ENCODE measurements at places on chromosomes 12 and 14.

GRCh38 chr12:121034616-121035305, 4.3 kb downstream of the OASL start:
- no peak for DNase-seq

- DNase-seq: no peak
These were observed 7.9 kb downstream of the ZNF385A start for GRCh38 chr12:54376596-54376995.

DNA sequence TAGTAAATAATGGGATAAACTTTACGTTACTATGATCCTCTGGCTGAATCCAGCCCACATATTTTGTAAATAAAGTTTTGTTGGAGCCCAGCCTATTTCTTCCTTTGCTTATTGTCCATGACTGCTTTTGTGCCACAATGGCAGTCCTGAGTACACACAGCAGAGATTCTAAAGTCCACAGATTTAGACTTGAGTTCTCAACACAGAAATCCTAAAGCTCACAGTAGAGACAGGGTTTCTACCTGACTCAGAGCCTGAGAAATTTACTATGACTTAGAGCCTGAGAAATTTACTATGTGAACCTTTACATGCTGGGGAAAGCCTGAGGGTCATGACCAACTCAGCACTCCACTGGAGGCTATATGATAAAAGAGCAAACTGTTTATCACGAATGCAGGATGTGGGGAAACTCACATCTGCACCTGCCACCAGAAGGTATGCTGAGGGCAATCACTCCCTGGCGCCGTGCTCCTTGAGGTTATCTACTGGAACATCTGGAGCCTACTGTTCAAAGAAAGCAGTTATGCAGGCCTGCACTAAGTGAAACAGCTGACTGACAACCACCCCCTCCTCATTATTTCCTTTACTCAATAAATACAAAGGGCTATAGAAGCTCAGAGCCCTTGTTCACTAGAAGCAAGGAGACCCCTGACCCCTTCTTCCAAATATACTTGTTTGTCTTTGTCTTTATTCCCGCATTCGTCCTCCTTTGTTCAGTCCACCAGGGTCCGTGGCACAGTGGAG, 52.6 kb upstream of the BICD1 start:
- DNase-seq: no peak

DNA sequence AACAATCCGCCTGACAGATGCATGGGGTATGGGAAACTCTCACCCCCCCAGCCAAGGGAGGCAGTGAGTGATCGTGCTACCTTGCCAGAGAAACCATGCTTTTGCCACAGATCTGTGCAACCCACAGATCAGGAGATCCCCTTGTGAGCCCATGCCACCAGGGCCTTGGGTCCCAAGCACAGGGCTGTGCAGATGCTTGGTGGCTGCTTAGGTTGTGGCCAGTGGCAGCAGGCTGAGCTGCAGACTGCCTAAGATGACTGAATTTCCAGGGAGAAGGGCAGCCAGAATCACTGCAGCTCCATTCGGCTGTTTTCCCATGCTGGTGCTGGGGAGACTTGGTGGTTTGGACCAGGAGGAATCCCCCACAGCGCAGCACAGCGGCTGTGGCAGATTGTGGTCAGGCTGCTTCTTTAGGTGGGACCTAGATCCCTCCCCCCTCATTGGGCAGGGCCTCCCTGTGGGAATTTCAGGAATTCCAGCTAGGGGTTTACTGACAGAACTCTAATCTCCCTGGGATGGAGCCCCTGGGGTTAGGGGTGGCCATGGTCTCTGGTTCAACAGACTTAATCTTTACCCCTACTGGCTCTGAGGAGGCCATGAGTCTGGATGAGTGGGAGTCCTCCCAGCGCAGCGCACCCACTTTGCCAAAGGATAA, 264.6 kb upstream of the DAAM1 start:
- no peak for DNase-seq

GRCh38 chr14:60566101-60566500, 57.2 kb downstream of the SIX6 start:
- no peak for DNase-seq

DNA sequence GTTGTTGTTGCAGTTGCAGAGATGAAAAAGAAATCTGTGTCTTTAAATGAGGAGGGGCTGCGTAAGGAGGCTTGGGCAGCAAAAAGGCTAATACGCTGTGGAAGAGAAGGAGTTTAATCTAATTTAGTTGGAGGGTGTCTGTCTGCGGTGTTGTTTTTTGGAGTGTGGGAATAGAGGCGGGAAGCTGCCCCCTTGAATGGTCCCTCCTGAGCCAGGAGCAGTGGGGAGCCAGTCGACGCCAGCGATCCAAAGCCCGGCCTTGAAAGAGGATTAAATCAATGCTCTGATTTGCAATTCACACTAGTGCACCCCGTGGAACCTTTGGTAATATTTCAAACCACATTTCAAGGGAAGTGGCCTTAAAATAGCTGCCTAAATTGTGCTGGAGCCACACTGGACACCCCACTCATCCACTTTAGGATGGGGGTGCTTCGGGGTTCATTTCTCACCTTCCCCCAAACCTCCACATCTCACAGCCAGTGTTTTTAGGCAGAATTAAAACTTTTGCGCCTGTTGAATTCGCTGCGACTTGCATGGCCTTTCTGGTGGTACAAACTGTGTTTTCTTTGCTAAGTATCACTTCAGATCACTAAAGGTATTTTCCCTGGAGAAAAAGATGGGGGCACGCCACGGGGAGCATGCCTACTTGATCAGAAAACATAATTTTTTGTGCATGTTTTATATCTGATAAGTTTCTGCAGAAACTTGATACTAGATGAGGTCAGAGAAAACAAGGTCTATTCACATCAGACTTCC, 4.1 kb upstream of the FZD10 start:
- DNase-seq: no peak

DNA sequence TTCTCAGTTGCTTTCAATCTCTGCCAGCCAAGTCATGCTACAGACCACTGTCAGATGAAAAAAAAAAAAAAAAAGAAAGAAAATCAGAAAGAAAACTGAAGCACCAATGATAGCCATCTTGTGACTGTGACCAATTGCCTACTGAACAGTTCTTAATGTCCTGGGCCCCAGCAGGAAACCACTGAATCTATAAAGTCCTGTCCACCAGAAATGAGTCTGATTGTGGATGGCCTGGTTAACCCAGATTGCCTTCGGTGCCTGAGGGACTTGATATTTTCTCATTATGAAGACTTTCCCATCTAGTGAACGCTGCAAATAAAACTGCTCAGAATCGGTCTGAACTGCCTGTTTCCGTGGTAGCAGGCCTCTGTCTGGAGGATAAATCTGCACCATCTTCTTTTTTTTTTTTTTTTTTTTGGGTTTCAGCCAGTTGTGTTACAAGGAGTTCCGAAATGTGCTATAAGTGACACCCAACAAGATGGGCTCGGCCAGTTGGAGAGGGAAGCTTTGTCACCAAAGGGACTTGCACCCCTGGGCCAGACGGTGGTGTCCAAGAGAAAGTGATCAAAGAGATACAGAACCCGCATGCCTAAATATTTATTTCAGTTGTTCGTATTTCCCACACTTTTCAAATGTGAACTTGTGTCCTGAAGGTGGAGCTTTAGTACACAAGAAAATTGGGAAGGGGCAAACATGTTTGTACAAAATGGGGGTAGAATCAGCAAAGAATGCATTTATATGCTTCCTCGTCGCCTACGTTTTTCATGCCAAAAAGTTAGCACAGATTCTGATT, 3.0 kb upstream of the PLXNC1 start:
- no peak for DNase-seq

DNA sequence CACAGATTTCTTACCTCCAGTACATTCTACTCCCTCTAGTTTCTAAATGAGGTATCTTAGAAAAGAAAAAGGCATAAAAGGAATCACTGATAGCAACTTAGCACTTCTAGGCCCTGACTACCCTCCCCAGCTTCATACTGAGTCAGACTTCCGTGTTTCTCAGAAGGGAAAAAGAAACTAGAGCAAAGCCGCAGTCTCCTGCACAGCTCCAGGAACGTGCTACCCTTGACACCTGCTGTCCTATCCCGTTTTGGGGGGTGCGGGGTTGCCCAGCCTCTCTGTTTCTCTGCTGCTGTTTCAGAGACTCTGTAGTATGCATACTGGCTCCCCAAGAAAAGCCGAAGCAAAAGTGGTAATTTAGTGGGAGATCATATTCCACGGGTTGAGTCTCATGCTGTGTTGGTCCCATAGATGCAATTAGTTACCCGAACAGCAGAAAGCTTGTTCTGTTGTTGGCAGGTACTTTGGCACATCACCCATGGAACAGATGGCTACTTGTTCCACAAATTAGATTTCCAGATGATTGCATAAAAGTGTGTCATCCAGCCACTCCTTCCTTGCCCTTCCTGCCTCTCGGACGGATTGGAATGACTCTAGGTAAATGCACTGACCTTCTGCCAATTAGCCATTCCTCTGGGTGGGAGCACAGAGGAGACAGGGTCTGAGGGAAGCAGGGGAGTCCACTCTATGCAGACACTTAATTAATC, 438.1 kb downstream of the FUT8 start:
- no peak for DNase-seq

DNA sequence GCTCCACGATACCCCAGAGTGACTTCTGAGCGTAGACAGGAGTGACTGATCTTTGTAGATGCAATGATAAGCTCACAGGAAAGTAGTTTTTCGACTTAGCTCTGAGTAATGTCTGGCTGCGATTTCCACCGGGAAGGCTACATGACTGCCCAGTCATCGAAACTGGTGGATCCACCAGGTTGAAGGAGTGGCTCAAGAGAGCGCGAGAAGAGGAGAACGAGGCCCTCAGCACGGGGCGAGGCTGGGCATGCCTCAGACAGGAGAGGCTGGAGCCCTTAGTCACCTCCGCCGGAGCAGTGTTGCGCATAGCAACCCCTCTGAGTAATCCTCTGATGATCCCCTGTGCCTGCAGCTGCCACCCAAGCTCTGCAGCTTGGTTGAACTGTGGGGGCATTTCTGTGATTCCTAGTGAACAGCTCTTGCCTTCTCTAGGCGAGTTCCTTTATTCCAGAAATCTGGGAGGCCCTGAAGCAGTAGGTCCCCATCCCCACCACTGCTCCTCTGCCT, 25.6 kb downstream of the ELK3 start:
- DNase-seq: peak; percentile 90

DNA sequence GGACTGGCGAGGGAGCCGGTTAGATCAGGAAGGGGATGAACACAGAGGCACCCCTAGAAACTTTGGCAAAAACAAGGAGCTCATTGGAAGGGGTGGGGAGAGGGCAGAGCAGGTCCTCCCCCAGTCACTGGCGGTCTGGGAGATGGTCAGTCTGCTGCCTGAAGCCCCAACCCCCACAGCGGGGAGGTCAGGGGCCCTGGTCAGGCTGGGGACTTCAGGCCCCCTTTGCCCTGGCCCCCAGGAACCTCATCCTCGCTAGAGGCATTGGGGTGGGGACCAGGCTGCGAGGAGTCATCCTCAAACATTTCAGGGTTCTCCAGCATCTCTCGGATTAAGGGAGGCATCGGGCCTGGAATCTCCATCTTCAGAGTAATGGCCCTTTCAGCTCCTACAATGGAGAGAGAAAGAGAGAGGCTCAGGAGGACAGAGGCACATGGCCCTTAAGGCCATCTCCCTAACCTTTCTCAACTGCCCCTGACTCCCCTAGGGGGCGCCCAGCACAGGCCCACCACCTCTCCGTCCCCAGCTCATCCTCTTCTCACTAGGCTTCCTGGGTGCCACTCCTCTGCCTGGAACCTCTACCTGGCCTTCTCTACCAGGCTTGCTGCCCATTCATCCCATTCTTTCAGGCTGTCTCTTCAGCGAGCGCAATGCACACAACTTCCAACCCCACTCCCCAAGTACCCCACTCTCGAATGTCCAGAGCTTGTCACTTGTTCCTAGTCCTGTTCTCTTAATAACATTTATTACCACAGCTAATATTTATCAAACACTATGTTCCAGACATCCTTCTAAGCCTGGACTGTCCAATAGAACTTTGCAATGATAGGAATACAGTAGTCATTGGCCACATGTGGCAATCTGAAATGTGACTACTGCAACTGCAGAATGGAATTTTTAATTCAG, 4.7 kb upstream of the ITGB7 start:
- peak; percentile 10 for DNase-seq

GRCh38 chr14:28305938-28306337, 460.6 kb upstream of the FOXG1 start:
- DNase-seq: no peak

DNA sequence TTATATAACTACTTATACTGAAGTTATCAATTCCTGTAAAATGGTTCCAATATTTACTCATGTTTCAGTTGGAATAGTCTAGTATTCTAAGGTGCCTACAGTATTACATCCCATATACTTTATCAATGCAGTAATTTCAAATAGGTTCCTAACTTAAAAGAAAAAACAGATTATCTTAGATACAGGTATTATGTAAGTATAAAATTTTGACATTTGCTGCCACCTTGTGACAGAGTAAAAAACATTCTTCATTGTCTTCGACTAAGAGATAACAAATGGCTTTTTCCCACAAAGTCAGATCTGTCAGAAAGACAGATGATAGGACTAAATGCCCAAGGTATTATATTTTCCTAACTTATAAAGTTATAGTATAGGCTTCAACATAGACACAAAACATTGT, 78.7 kb downstream of the TXNDC16 start:
- DNase-seq: peak; percentile 8

DNA sequence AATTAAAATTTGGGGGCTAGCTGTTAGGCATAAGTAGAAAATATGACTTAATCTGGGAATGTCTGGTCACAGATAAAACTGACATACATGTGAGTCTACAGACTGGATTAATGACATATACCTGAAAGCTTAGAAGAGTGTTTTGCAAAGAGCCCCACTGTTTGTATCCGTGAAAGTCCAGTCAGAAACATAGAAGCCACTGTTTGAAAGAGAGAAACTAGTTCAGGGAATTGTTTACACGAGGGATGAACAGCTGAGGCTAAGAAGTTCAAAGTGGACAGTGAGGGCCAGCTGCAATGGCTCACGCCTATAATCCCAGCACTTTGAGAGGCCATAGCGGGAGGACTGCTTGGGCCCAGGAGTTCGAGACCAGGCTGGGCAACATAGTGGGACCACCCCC, 36.2 kb upstream of the SGPP1 start:
- DNase-seq: no peak

GRCh38 chr12:58293308-58293982, 352.1 kb downstream of the ATP23 start:
- no peak for DNase-seq

DNA sequence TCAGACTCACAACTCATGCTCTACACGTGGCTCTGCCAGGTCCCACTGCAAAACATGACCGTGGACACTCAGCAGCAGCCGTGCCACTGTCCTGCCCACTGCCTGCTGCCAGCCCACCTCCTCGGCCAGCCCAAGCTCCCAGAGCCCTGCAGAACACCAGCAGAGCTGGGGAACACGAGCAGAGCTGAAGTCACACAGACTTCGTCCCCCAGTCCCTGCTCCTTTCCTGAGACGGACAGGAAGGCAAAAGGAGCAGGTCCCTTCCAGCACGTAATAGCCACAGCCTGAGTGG, 152.1 kb downstream of the DPF3 start:
- DNase-seq: no peak

GRCh38 chr12:12441429-12441807, 84.5 kb downstream of the BORCS5 start:
- no peak for DNase-seq

DNA sequence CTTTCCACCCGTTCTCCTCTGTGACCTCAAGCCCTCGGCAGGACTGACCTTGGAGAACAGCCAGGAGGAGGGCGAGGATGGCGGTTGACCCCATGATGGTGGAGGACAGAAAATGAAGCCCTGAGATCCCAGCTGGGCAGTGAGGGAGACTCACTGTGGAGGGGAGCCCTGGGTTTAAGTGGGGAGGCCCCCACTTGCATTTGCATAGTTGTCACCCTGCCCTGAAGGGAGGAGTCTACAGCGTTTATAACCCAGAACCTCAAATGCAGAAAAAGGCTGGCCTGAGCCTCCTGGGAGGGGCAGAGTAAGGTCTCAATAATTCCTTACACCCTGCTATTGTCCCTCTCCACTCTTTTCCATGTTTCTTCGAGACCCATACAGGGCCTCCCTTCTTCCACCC, 1052.7 kb downstream of the TMEM121 start:
- no peak for DNase-seq
